Stimulated activated CD8-positive, alpha-beta memory T cell treated with anti-CD3 and anti-CD28 coated beads, Interleukin-4, amount 100 ng/mL, for 1 hour (primary cell): ENCODE measurements at places on chromosomes 2 and 18.
A peak's percentile ranks its signal among the peaks of the same experiment; 100 is the strongest.

GRCh38 chr18:28412521-28412920, 235.6 kb upstream of the CDH2 start:
- DNase-seq = no peak

DNA sequence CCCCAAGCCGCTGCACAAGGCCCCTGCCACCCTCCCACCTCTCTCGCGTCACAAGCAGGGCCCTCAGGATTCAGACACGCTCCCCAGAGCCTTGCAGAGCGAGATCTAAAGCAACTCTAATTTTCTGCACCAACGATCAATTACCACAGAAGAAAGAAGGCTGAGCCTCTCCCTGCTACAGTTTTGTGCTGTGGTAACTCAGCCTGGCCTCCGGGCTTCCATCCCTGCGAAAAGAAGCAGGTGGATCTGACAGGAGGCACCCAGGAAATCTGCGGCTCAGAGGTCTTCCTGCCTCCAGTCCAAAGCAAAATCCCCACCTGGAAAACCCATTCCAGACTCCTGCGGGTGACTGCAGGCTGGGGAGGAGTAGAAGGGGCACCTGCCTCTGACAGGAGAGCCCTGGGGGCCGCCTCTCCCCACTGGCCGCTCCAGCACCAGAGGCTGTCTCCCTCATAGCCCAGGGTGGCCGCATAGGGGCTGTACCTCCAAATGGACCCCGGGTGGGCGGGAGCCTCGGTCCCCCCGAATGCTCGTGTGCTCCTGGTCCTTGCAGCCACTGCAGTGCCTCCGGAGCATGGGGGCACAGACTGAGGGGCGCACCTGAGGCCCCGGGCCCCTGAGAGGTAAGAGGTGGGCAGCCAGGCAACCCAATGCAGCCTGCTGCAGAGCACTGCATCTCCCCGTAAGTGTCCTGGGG, 31.0 kb downstream of the PXDN start:
- DNase-seq = no peak

GRCh38 chr18:79552696-79553095, 126.9 kb upstream of the CTDP1 start:
- no peak for DNase-seq

- no peak for DNase-seq
These were observed 375.2 kb upstream of the SPHKAP start for GRCh38 chr2:228556717-228557116.

DNA sequence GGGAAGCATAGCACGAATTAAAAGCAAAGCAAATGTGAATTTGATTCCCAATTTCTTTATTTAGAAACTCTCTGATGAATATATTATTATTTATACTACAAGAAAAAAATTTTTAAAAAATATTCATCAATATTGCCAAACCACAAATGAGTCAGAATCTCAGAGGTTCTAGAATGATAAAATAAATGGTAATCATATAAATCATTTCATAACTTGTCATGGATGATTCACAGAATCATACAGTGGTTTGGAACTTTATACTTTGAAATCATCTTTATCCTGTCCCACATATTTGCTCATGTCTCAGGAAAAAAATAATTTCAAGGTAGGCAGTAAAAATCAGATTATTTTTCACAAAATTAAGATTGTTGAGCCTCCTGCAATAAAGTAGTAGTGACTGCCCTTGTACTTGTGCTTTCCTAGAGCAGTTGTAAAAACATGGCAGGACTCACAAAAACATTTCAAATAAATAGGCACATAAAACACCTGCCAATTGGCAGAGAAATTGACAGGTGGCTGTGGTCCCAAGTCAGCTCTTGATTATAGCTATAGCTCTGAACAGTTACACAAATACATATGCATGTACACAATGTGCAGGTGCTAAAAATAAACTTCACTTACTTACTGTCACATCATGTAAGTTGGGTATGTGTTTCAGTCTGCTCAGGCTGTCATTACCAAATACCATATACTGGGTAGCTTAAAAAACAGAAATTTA, 273.9 kb upstream of the SESTD1 start:
- DNase-seq = no peak

DNA sequence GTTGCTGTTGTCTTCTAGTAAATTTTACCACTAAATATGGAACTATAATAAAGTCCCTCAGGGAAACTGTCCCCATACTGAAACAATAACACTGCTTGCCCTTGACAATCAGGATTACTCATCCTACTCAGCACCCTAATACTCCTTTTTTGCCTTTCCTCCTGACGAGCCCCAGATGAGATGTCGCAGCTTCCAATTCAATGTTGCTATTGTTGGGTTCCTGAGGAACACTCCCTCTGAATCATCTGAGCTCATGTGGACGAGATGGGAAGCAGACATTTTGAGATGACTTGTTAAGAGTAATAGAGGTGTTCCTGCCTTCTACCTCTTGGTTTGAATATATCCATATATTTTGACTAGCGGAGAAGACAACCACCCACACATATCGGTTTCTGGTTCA, 187.8 kb upstream of the FAM98A start:
- DNase-seq = no peak

- DNase-seq = no peak
These were observed 61.8 kb downstream of the BIN1 start for GRCh38 chr2:127044977-127045661.

DNA sequence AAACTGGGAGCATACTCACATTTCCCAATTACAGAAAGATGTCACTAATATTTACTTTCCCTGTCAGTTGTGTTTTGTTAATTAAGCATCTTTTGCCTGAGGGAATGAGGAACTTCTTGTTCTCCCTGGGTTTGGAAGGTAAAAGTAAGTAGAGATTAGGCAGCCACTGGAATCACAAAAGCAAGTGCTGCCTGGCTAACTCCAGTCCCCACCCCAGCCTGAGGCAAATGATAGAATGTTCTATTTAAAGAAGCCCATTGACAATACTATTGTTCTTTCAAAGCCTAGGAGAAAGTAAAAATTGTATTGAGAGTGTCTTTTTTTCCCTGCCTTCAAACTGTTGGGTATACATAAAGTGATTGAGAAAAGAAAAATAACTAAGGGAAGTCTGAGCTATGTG, 93.8 kb downstream of the MBD2 start:
- DNase-seq = no peak

GRCh38 chr2:150126143-150126740, 361.2 kb downstream of the RND3 start:
- DNase-seq = no peak

DNA sequence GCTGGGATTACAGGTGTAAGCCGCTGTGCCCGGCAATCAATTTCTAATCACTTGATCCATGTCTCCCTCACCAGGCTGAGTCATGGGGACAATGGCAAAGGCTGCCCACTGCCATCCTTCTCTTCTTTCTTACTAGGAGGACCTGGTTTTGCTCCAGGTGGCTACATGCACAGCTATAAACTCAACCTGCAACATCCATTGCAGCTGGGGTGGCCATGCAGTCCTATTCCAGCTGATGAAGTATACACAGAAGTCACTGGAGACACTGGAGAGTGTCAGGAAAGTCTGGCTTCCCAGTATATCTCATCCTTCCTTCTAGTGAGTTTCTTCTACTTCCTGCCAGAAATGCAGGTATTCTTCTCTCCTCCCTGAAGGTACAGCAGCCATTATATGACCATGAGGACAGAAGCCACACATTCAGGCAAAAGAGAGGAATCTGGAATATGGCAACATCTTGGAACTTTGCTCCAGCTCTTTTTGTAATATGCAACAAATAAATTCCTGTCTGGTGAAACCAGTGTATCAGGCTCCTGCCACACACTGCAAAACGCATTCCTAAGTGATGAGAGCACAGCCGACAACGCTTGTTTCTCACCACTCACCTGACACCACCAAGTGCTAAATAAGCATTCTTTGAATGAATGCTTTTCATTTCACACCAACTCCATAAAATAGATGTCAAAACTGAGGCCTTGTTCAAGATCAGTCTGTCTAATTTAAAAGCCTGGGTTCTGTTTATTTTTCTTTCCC, 32.3 kb downstream of the SCTR start:
- DNase-seq = no peak

GRCh38 chr2:211329421-211329820, 773.0 kb downstream of the CPS1 start:
- no peak for DNase-seq

DNA sequence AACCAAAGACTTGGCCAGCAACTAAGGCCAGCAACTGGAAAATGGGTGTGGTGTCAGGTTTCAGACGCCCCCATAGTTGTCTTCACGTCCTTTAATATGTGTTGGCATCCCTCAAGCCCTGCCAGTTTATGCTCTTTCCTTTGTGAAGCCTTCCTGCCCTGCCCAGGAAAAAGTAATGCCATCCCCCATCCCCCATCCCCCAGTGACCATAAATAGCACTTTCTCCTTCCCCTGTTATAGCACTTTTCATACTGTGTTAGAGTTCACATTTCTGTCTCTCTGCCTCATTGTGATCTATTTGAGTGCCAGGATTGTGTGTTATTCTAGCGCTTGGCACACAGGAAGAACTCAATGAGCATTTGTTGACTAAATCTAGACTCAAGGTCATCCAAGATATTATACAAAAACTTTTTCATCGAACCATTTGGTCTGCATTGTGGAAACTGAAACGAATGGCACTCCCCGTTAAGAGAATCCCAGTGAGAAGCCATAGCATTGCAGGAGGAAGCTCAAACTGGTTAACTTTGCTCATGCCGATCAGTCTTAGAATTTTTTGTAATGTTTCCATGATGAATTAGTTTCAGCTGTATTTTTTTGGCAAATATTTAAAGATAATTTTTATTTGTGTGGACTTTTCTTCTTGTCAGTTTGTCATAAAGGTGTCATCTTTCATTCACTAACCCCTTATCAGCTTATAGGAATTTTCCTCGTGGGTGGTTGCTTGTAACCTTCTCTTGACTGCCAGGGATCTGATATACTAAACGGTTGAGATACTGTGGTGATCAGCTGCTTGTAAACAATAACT, 15.7 kb downstream of the CRIM1 start:
- no peak for DNase-seq

GRCh38 chr2:63571291-63571690, 17.0 kb downstream of the WDPCP start:
- DNase-seq = no peak

- no peak for DNase-seq
These were observed 146.6 kb upstream of the ITGA6 start for GRCh38 chr2:172280571-172281361.

- DNase-seq = no peak
These were observed 17.3 kb downstream of the LYPD6B start for GRCh38 chr2:149055751-149056150.

GRCh38 chr2:74010087-74010541, 25.4 kb downstream of the TET3 start:
- DNase-seq = no peak

DNA sequence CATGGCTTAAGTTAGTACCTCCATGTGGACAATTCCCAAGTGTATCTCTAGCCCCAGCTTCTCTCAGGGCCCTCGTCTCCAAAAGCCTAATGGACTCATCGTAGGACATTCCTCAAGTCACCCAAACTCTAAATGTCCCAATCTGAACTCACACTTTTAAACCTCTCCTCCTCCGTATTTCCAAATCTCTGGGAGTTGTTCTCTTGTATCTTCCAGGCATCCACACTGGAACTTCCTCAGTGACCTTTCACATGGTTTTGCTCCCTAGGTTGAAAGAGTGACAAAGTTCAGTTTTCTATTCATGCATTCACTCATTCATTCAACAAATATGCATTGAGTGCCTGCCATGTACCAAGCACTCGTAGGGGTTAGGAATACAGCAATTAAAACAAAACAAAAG, 220.2 kb downstream of the ALPK2 start:
- no peak for DNase-seq

DNA sequence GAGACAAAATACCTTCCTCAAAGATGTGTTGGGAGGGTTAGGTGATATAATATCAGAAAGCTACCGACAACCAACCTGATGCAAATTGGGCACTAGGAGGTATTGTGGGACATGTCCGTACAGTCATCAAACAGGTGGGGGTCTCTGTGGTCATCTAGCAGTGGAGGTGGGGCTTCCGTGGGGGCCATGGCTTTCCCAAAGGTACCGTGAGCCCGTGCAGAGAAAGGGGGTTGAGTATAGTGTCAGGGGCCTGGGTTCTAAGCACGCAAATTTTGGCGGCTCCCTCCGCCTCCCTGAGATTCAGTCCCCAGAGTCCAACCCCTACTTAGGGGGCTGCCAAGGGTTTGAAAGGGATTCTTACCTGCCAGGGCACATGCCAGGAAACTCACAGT, 32.6 kb downstream of the HJURP start:
- DNase-seq = no peak

DNA sequence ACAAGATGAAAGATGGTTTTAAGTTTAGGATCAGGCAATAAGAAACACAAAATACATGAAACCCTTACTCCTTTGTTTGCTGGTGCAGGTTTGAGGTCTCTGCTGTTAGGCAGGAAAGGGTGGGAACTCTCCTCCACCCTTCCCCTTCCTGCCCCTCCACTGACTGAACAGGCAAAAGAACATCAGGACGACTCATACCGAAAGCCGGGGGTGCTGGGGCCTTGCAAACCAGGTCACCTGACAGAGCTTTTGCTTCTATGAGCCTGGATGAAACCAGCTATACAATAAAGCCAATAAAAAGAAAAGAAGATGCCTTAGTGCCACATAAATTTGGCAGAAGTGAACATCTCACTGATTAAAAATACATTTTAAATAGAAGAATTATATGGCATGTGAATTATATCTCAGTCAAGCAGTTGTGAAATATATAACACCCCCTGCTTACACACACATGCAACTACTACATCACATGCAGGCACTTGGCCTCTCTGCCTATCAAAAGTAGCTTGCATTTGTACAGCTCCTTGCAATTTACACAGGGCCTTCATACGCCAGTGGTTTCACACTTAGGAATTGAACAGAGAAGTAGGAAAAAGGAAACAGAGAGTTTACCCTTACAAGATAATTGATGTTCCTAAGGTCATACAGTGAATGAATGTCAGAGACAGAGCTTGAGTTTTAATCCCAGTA, 215.1 kb upstream of the TRIB2 start:
- no peak for DNase-seq

- DNase-seq = no peak
These were observed 33.8 kb downstream of the INSIG2 start for GRCh38 chr2:118121986-118122524.

GRCh38 chr2:200466425-200467418, 43.1 kb downstream of the KCTD18 start:
- no peak for DNase-seq

DNA sequence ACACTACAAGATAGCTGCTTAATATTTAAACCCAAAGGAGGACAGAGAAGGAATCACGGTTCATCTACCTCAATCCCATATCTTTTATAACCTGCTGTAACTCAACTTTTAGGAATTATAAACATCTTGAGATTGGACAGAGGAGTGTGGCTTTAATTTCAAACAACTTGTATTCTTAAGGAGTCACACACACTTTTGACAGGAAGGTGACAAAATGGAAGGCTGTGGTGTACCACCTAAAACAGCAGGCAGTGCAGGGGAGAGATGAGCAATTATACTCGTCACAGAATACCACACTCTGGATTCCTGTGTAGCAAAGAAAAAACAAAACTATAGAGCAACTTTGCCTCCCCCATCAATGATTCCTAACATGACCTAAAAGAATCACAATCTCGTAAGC, 194.8 kb downstream of the ZEB2 start:
- DNase-seq = peak; percentile 9
